ENCODE measurements at places on chromosomes 4 and X.

- DNase-seq: no peak
Observed at GRCh38 chr4:145565328-145565727, 53.9 kb upstream of the MMAA start.

GRCh38 chr4:76341063-76341462, 34.5 kb downstream of the STBD1 start:
- DNase-seq: no peak

GRCh38 chr4:174516794-174517193, 5.5 kb downstream of the HPGD start:
- no peak for DNase-seq

DNA sequence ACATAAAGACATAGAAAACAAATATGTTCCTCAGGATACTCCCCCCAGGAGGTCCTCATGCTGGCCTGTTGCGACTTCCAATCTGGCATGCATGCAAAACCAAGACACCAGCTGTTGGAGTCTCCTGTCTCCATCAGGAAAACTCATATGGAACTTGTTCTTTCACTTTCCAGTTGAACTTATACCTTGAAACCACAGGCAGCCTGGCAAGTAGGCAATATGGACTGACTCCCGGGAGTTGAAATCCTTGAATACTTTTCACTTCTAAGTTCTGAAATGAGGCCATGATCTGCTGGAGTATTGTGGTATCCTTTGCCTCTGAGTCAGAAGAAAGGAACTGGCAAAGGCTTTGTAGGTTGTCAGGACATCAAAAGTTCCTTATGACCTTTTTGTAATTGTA, 444.2 kb downstream of the IDS start:
- no peak for DNase-seq

- no peak for DNase-seq
Observed at GRCh38 chr4:152784490-152785350, 5.0 kb downstream of the ARFIP1 start.

- DNase-seq: no peak
Observed at GRCh38 chr4:102501447-102501696, 213 bp downstream of the NFKB1 start.

DNA sequence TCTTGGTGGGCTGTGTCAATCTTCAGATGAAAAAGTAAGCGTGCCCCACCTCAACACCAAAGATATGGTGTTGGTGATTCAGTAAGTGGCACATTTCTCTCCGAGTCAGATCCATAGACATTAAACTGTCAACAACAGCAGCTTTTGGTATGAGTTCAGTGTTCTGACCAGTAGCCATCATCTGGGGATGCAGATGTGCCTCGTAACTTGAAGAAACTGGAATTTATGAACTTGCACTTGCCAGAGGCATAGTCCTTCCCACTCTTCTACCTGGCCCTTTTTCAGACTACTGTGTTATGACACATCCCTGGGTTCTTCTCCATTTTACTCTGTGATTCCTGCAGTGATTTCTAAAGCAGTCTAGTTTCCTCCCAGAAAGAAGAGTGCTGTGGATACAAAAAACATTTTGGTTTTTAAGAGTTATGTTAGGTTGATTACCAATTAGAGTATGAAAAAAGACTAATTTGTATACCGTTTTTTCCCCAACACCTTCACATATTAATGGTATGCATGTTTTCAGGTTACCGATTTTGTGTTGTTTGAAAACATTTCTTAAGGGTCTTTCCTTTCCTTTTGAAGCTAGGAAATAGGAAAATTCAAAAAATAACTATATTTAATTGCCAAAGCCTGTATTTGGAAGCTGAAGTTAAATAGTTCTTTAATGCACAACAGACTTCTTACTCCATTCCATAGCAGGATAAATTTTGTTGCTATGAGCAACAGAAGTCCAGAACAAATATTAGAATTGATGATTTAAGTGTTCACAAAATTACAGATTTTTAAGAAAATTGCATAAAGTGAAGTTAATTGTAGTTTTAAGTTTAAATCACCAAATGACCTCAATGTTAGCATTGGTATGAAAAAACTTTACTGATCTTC, 39.3 kb downstream of the NUDT6 start:
- DNase-seq: peak; percentile 41

- no peak for DNase-seq
Observed at GRCh38 chr4:158870282-158870625, 101.4 kb downstream of the FNIP2 start.

GRCh38 chr4:47383829-47384427, 79.6 kb downstream of the COMMD8 start:
- no peak for DNase-seq

- no peak for DNase-seq
Observed at GRCh38 chr4:123588631-123589241, 192.1 kb downstream of the SPRY1 start.

GRCh38 chr4:179855469-179855868, 2387.7 kb upstream of the TENM3 start:
- no peak for DNase-seq
